ENCODE measurements at places on chromosomes 1 and 21. TPM values are rescaled to one million over a fixed set of nuclear protein-coding genes. Genes with fewer than 3 reads are reported as not detected.

The NTNG1 gene
- 7.7 TPM for polyA plus RNA-seq

The DIO1 gene
- polyA plus RNA-seq = 40.6 TPM

DNA sequence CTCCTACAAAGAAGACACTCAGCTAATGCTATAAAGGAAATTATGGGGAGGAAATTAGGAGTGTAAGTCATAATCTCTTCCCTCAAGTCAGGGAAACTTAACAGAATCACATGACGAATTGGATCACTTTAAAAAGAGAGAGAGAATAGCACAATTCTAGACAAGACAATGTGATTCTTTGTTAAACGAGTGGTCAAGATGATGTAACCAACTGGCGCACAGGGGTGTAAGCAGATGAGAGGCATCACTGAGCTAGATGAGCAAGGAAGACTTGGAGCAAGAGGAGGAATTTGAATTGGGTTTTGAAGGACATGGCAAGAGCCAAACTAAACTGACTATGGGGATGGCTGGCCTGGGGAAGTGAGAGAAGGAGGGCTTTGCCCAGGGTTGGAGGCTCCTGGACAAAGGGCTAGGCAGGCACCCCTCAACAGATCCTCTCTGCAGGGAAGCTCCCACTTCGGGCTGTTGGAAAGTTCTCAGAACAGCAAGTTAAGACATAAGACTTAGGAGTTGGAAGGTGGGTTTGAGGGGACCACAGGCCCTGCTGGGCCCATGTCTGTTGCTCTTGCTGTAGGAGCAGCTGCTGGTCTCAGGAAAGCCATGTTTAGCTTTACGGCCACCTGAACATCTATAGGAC lies 123.9 kb upstream of the GRIK3 start:
- no peaks in the 10 kb centered on the region for H3K27me3 ChIP-seq
- no peak overlapping the region for H3K4me3 ChIP-seq
- H3K4me1 ChIP-seq = no peaks in the 10 kb centered on the region

DNA sequence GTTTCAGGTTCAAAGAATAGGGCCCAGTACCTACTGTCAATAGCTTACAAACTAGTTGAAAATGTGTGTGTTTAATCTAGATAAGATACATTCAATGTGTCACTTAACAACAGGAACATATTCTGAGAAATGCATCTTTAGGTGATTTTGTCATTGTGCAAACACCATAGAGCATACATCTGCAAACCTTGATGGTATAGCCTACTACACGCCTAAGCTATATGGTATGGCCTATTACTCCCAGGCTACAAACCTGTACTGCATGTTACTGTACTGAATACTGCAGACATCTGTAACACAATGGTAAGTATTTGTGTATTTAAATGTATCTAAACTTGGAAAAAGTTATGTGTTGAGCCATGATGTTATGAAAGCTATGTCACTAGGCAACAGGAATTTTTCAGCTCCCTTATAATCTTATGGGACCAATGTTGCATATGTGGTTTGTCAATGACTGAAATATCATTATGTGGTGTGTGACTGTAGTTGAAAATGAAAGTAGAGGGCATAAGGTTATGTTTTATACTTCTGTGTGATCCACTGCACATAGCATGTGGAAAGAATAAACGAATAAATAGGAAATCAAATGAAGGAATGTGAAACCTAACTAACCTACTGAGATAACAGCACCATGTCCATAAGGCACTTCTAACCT lies 129.0 kb upstream of the CAMK1G start:
- no peak overlapping the region for H3K4me3 ChIP-seq
- H3K4me1 ChIP-seq = no peaks in the 10 kb centered on the region
- no peak overlapping the region for H3K27ac ChIP-seq

GRCh38 chr21:40689840-40690360 lies 157.1 kb downstream of the DSCAM start:
- no peak overlapping the region for H3K4me3 ChIP-seq
- no peaks in the 10 kb centered on the region for H3K27me3 ChIP-seq
- no peak for DNase-seq
- no peaks in the 10 kb centered on the region for H3K36me3 ChIP-seq

DNA sequence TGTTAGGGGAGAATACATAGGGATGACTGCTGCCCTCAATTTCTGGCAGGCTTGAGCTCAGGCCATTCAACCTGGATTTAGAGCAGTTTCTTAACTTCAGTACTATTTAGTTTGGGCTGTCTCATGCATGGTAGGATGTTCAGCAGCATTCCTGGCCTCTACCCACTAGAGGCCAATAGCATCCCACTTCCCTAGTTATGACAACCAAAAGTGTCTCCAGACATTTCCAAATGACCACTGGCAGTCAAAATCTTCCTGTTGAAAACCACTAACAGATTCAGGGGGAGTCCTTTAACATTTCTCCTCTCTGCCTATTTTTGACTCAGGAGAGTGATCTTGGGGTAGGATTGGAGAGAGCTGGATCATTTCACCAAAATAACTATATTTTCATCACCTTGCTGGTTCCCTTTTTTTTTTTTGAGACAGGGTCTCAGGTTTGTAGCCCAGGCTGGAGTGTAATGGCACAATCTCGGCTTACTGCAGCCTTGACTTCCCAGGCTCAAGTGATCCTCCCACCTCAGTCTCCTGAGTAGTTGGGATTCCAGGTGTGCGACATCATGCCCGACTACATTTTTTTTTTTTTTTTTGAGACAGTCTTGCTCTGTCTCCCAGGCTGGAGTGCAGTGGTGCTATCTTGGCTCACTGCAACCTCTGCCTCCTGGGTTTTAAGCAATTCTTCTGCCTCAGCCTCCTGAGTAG lies 8.7 kb downstream of the GNAT2 start:
- H3K36me3 ChIP-seq = no peaks in the 10 kb centered on the region
- H3K4me1 ChIP-seq = peaks cover 2% of the 10 kb centered on the region
- no peak overlapping the region for H3K27ac ChIP-seq
- H3K4me3 ChIP-seq = no peak overlapping the region
- DNase-seq = no peak
- H3K27me3 ChIP-seq = no peaks in the 10 kb centered on the region
